Stimulated activated CD8-positive, alpha-beta memory T cell treated with anti-CD3 and anti-CD28 coated beads, Interleukin-15, amount 100 ng/mL, for 24 hours (primary cell): ENCODE measurements at places on chromosomes 4 and X.

DNA sequence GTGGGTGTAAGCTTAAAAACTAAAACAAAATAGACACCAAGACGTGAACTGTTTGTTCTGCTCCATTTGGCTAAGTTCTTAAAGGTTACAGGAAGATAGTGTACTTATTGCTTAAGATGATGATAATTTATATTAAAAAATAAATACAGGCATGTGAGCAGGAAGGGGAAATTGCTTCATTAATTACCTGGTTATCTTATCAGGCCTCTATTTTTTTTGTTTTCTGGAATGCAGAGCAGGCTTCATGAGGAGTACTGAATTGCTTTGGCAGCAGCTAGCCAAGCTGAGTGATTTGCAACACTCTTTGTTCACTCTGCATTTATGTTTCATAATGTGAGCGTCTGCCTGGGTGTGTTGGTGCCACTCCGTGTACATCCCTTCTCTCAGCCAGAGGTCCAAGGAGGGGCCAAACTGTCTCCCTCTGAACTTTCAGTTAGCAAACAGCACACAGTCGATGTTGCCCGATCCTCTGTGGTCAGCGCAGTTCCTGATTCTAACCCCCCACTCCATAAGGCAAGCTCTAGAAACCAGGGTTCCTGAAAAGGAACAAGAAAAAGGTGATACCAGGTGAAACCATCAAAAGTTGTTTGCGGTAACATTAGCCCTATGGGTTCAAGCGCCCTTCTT lies 348.2 kb downstream of the SPRY1 start:
- no peak for DNase-seq

DNA sequence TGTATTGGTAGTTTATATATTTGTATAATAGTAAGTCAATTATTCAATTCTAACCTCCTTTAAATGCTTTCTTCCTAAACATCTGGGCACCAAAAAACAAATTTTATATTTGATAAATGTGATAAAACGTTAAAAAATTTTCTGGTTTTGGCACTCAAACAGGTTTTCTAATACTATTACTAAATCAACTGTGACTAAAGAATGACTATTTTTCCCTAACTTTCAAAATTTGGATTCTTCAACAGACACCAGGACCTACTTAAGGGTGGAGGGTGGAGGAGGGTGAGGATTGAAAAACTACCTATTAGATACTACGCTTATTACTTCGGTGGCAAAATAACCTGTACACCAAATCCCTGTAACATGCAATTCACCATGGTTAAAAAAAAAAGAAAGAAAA lies 555.5 kb downstream of the IL15 start:
- DNase-seq, result no peak

GRCh38 chrX:49166914-49167739 lies 4.6 kb downstream of the MAGIX start:
- peak; percentile 21 for DNase-seq

GRCh38 chrX:155251391-155251790 lies 12.9 kb downstream of the RAB39B start:
- no peak for DNase-seq

DNA sequence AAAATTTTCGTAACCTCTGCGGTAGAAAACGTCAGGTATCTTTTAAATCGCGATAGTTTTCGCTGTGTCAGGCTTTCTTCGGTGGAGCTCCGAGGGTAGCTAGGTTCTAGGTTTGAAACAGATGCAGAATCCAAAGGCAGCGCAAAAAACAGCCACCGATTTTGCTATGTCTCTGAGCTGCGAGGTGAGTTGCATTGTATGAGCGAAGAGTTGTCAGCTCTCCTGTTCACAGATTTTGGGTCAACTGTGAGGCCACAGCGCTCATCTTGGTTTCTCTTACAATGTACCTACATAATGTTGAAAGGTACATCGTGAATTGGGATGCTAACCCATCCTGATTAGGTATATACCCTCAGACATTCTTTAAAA lies 486 bp downstream of the CLCN3 start:
- DNase-seq, result no peak

DNA sequence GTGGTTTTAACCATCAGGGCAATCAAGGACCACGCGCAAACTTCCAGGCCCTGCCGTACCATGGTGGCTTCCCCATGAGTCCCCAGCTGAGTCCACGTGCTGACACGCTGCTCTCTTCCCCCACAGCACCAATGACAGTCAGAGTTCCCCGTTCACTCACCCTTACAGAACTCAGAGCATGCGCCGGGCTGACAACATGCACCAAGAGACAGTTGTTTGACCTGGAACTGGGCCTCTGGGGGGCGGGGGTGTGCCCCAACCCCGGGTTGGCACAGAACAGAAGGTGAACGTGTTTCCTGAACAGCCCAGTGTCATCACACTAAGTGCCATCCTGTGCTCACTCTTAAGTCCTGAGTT lies 29.4 kb downstream of the IRF2 start:
- no peak for DNase-seq

- DNase-seq, result no peak
Observed at GRCh38 chr4:110170861-110171260, 27.6 kb downstream of the ELOVL6 start.

DNA sequence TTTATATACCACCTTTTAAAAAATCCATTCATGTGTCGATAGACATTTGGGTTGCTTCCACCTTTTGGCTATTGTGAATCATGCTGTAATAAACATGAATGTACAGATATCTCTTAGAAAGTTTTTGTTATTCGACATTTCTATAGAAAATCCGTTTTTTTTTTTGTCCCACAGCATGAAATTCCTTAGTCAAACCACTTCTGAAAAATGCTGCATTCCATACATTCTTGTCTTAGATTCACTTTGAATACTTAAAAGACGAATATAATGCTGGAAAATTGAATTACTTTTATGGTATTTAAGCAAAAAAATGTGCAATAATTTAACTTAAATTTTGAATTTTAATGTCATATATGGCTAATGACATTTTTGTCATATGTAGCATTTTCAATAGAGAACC lies 1345.5 kb downstream of the TECRL start:
- no peak for DNase-seq

DNA sequence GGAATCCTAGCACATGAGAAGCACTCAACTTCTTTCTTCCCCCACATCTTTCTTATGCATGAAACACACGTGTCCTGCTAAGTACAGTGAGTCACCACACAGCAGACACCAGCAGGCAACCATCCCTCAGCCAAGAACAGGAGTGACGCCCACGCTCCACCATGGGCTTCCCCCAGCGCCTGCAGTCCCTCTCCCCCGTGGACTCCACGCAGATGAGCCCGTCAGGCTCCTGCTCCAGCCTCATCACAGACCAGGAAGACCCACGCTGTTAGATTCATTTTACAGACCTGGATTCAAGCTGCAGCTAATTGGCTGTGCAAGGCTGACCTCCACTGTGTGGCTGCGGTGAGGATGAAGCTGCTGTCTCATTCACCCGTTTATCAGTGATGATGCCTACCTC lies 16.7 kb downstream of the HMX1 start:
- no peak for DNase-seq

DNA sequence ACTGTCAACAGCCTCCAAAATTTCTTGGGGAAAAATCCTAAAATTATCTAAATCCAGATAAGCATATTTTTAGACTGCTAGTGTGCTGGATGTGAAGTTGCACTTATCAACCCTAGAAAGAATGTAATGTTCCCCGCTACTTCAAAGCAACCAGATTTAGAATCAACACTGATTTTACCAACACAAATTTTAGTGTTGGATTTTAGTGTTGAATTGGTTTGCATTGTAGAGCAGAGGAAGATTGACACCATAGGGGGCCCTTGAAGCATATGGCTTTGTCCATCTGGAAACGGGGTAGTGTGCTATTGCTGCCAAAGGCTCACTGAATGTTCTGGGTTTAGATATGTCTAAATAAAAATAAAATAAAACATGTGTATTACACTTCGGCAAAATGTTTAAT lies 126.3 kb upstream of the EMCN start:
- no peak for DNase-seq

GRCh38 chrX:30275498-30275897 lies 28.6 kb downstream of the MAGEB1 start:
- DNase-seq, result no peak

DNA sequence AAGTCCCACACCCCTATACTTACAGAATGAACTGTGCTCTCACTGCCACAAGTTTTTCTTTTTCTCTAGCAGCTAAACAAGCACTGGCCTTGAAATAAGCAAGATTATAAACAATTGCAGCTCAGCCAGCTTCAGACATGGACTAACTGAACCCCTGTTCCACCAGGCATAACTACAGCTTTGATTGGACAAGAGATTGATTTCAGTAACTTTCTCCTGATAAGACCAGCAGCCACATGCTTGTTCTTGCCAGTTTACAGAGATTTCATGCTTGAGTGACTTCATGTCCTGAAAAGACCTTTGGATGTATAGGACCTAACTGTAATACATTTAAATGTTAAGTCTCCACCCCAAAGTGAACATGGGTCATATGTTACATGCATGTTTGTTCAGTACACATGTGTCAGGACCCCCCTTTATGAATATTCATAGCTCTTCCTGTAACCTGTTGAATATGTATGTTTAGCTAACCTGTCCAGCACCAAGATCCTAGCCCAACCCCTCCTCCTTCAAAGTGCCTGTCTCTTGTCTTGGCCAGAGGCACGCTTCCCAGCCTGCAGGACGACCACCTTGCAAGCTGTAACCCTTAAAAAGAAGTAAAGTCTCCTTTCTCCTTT lies 27.9 kb downstream of the ZNF275 start:
- no peak for DNase-seq

GRCh38 chr4:108018040-108018883 lies 28.6 kb downstream of the HADH start:
- DNase-seq, result peak; percentile 66

DNA sequence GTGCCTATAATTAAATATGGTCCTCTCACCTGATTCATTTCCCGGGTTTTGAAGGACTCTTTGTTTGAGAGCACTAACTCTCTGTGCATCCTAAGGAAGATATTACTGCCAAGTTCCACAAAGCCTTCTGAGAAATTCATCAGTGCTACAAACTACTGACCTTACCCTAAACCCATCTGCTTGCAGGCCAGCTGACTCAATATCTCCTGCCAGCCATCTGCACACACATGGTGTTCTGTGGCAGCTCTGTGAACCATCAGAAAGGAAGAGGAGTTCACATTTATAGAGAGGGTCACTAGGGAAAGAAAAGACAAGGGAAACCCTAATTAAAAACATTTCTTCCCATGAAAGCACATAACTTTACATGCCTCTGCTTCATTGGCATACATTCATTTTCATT lies 156.7 kb downstream of the ATP10D start:
- DNase-seq, result no peak

- DNase-seq, result no peak
Observed at GRCh38 chrX:151753313-151754046, 18.9 kb downstream of the CNGA2 start.

- no peak for DNase-seq
Observed at GRCh38 chrX:130340271-130340670, 552 bp downstream of the SLC25A14 start.

DNA sequence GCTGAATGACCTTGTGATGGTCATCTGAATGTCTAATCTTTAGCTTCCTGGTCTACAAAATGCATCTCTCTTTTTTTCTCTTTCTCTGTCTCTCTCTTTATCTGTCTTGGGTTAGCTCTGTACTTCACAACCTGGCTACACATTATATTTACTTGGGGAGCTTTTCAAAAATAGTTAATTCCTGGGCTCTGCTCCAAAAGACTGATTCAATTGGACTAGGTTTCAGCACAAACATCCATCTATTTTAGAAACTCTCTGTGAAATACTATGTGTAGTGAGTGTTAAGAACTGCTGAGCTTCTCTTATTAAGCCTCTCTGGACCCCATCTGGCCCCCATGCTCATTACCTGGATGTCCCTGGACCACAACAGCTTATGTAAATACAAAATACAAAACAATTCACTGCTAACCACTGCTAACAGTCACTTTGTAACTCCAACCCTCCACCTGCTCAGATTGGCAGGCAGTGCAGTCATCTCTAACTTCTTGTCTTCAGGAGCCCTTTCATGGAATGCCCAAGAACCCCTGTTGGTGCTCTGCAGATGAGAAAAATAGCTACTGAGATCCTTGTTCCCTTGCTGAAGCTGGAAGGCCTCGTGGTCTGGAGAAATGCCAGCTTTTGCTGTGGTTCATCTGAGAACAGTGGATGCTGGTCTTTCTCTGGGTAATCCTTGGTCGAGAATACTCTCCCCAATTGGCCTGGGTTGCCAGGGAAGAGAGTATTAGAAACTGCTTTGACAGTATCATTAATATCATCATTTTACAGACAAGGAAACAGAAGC lies 14.8 kb upstream of the BOD1L1 start:
- no peak for DNase-seq

DNA sequence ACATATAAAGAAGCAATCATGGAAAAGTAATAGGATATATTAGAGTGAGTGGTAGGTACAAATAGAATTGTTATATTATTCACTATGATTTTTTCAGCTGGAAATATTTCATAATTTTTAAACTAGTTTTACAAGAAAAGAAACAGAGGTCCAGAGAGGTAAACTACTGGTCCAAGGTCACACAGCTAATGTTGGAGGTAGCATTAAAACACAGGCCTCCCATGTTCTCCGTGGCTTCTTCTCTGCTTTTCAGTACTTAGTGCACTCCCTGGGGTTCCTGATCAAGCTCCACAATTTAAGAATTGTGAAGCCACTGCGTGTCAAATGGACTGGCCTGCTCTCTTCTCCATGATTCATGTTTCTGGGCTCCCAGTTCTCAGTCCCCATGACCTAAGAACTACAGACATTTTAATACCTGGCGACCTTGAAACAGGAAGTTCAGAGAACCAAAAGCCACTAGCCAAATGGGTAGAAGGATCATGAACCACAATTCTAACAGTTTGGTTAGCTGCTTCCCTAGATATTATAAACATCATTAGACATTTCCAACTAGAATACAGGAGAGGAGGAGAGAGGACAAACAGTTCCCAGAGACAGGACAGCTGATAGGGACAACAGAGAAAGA lies 172.0 kb upstream of the KLF3 start:
- no peak for DNase-seq

DNA sequence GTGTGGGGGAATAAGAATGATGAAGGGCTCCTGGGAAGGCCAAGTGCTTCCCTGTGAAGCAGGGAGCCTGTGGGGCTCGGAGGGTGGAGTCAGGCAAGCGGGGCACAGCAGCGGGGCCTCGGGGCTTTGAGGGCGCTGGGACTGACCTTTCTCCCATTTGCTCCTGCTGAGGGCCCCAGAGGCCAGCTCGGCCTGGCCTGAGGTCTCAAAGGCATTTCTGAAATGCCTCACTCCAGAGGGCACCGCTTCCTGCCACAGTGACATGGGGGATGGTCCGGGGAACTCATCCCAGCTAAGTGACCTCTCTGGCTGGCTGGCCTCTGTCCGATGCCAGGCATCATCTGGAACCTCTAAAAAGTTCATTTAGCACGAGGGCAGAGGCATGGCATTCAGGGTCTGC lies 98.8 kb upstream of the STX18 start:
- DNase-seq, result no peak

- no peak for DNase-seq
Observed at GRCh38 chr4:90069151-90069550, 58.0 kb upstream of the CCSER1 start.
